ENCODE measurements at places on chromosomes 4 and X.

GRCh38 chrX:1511829-1512228 lies 25.2 kb downstream of the P2RY8 start:
- no peak for DNase-seq

GRCh38 chrX:37959212-37960021 lies 46.9 kb upstream of the SYTL5 start:
- DNase-seq = no peak

DNA sequence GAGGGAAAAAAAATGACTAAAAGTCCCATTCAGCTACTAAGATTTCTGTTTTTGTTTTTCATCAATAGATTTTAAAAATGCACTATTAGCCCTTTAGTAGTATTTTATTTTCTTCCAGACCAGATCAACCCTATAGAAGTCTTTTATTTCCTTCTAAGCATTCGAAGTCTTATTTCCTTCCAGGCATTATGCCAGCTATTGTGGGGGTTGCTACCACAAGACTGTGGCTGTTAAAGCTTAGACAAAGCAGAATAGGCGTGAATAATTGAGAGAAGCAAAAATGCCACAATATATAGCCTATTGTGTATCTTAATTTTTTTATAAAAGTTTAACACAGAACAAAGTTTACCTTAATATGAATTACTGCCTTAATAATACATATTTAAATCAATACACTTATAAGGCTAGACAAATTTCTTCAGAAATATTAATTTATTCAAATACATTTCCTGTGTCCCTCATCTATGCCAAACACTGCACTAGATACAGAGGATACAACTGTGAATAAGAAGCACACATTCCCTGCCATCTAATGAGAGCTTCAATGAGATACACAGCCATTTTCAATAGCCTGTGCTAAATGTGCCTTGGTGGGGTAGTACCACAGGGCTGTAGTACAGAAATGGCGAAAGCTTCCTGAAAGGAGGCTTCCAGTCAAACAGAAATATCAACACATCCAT lies 33.1 kb downstream of the SLC10A7 start:
- DNase-seq = no peak

DNA sequence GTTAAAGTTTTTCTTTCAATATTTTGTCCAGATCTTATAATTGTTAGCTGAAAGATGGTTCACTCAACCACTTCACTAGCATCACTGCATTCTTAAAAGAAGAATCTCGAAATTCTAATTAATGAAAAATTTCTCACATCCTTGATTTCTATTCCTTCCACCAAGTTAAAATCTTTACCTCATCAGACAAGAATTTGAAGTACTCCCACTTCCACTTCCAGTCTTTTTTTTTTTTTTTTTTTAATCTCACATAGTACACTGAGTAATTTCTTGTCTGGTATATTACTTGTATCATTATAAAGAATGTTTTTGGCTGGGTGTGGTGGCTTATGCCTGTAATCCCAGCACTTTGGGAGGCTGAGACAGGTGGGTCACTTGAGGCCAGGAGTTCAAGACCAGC lies 73.2 kb downstream of the FBXW7 start:
- DNase-seq = no peak

- DNase-seq = no peak
These were observed 2.3 kb downstream of the PGRMC2 start for GRCh38 chr4:128285085-128285997.

GRCh38 chr4:77193511-77194102 lies 36.6 kb downstream of the CCNG2 start:
- peak; percentile 65 for DNase-seq

GRCh38 chr4:14842964-14843630 lies 159.2 kb upstream of the CPEB2 start:
- no peak for DNase-seq

- no peak for DNase-seq
These were observed 196.8 kb upstream of the FAT1 start for GRCh38 chr4:186920483-186920882.

GRCh38 chr4:125582302-125582701 lies 267.5 kb downstream of the FAT4 start:
- no peak for DNase-seq

- no peak for DNase-seq
These were observed 69.7 kb downstream of the STARD8 start for GRCh38 chrX:68717196-68717595.

DNA sequence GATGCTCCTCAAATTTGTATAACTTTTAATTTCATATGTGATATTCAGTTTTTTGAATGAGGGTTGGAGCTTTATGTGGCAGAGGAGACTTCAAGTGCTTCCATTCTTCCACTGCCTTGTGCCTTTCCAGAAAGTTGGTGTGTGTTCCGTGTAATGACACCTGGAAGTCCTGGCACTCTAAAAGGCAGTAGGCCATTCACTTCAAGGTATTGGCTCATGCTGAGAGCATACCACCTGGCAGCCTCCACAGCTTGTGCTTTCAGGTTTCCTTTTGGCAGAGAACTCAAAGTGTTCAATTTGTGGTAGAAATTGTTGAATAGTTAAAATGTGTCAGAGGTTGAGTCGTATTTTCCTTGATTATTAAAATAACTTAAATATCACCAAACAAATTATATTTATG lies 49.6 kb downstream of the GRIA2 start:
- DNase-seq = no peak

- no peak for DNase-seq
These were observed 164.2 kb upstream of the PITX2 start for GRCh38 chr4:110787109-110787508.

- no peak for DNase-seq
These were observed 4.8 kb upstream of the HGFAC start for GRCh38 chr4:3436798-3437581.

DNA sequence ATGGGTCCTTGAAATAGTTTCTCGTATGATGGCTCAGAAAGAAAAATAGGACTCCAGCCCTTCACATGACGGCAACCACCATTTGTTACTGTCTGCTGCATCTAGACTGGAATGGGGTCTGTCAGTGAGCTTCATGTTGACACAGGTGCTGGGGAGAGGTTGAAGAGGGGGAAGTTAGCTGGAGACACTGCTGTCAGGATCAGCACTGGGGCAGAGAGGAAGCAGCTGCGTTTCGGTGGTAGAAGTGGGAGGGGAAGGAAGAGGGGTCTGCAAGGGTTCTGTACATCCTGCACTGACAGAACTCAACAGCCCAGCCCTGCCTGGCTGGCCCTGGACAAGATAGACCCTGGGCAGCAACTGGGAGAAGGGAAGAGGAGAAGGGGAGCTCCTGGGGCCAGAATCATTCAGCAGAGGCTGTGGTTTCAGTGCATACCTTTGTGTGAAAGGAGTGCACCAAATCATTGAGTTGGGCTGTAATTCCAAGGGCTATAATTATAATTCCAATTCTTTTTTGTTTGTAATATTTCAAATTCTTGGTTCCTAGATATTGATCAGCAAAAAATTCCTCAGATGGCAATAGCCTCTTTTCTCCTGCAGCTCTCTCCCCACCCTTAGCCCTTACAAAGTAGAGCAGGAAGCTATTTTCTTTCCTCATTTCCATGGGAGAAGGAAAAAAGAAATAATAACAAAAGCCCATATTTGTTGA lies 119.4 kb upstream of the C1GALT1C1 start:
- no peak for DNase-seq

GRCh38 chrX:104697294-104697693 lies 131.3 kb downstream of the IL1RAPL2 start:
- DNase-seq = no peak

- DNase-seq = no peak
These were observed 293.9 kb downstream of the RAB28 start for GRCh38 chr4:13190093-13190721.

- DNase-seq = no peak
These were observed 31.7 kb downstream of the GAB3 start for GRCh38 chrX:154719132-154719675.

- DNase-seq = no peak
These were observed 25.2 kb downstream of the UBQLN2 start for GRCh38 chrX:56588397-56589188.

GRCh38 chr4:143477487-143477886 lies 36.0 kb upstream of the SMARCA5 start:
- DNase-seq = no peak

- no peak for DNase-seq
These were observed 1.3 kb upstream of the JAKMIP1 start for GRCh38 chr4:6201580-6202091.

DNA sequence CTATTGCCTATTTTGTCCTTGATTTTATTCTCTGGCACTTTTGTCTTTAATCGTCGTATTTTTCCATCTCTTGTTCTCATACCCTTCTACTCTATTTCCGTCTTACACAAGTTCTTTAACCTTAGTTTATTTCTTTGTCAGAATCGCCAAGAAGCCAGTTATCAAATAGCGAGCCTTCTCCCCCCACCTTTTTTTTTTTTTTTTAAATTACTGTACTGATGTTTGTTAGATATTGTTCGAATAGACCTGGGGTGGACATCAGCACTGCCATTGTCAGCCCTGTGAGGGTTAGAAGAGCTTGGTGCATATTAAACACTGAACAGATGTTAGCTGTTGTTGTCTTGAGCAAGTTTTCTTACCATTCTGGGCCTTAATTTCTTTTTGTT lies 1.2 kb downstream of the SPCS3 start:
- DNase-seq = no peak

DNA sequence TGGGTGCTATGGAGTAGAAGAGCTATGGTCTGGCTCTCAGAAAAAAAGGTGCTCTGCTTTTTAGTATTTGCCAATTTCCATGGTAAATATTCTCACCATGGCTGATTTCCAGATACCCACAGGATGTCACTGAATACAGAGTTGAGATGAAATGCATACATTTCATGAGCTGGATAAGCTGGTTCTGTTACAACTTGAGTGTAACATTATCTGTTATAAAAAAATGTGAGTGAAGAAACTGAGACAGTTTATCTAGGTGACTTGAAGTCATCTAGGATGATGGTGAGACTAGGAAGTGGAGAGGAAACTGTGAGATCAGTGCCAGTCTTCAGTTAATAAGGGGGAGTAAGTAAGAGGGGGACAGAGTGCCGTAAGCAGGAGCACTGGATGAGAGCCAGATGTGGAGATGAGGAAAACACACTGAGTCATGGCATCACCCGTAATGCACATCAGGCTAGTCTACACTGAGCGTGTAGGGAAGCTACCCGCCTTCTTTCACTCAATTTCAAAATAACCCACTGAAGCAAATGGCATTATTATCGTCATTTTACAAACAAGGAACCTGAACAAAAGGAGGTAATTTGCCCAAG lies 5.0 kb downstream of the HPSE start:
- no peak for DNase-seq

DNA sequence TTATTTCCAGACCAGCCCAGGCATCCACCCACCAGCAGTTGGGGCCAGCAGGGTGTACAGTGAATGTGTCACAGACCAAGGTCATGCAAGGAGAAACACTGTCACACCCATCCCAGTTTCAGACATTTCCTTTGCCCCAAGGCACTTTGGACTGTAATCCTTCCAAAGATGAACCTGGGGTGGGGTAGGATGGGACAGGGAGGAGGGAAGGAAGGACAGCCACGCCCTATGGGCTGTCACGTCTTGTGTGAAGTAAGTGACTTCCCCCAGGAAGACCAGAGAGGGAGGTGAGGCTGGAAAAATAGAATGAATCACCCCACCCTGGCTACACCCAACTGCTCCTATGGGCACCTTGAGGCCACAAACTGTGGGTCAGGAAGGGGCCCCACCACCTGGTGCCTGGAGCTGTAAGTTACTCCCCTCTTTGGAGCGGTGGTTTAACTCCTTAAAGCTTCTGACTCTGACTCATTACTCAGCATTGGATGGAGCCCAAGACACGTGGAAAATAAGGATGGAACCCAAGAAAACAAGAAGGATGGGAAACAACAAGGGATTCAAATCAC lies 349.9 kb upstream of the KLF3 start:
- DNase-seq = no peak

GRCh38 chr4:145125396-145125795 lies 27.3 kb downstream of the ABCE1 start:
- DNase-seq = no peak

DNA sequence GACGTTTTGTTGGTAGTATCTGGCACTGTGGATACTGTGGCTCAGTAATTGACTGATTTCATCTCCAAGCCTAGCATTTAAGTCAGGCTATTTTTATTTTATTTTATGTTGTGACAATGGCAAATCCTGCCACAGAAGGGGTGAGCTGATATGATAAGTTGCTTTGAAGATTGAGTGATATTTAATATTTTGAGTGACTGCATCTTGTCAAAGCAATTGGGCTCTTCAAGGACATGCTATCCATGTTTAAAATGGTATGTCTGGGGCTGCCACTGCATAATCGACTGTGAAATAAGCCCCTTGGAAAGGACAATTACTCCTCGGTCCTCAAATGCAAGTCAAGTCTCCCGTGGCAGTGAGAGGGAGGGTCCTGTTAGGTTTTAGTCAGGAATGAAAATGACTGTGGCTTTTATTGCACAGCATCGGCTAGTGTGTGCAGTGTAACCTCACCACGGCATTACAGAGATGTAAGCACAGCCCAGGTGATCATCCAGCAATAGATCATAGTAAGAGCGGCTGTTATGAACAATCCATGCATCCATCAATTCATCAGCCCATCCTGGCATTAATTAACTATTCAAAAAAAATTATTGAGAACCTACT lies 178.2 kb downstream of the GBA3 start:
- no peak for DNase-seq

GRCh38 chr4:7947927-7948326 lies 8.3 kb upstream of the AFAP1 start:
- no peak for DNase-seq

GRCh38 chr4:145531223-145531622 lies 49.6 kb downstream of the SMAD1 start:
- DNase-seq = no peak

DNA sequence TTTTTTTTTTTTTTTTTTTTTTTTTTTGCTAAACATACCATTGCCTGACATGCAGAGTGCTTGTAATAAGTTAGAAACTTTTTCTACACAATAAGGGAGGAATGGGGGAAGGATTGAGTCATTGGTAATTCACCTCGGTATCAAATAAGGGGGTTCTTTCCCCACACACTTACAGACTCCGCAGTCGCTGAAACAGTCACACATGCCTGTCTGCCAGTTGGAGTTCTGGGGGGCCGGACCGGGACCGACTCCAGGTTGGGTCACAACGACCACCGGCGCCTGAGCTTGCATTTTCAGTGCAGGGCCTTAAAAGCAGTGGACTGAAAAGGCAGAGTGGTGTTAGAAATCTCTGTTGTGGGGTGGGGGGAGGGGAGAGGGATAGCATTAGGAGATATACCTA lies 6.9 kb downstream of the PLAC8 start:
- DNase-seq = no peak

GRCh38 chr4:74534121-74534520 lies 89.2 kb downstream of the AREG start:
- no peak for DNase-seq

- no peak for DNase-seq
These were observed 54.0 kb downstream of the TBCK start for GRCh38 chr4:106261980-106262379.

GRCh38 chr4:34046580-34046979 lies 2197.7 kb downstream of the ARAP2 start:
- no peak for DNase-seq

DNA sequence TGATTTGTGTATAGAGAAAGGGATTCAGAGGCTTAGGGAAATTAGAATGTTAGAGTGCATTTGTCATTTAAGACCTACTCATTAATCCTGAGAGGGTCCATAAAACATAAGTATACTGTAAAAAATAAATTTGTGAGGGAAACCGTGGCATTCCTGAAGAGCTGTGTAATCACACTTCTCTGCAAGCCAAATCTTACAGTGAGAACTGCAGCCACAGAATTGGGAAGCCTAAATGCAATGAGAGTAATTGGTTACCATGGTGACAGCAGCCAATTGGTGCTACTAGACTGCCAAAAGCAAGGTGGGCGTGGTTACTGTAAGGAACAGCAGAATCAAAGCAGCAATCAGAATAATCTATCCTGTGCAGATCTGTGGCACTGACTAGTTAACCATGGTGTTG lies 345.2 kb upstream of the GRID2 start:
- DNase-seq = no peak

Measured in activated T-cell treated with anti-CD3 and anti-CD28 coated beads for 1 hour (primary cell).